Stimulated activated CD8-positive, alpha-beta memory T cell treated with anti-CD3 and anti-CD28 coated beads, Interleukin-15, amount 100 ng/mL, for 24 hours (primary cell): ENCODE measurements at places on chromosomes 4 and X.

DNA sequence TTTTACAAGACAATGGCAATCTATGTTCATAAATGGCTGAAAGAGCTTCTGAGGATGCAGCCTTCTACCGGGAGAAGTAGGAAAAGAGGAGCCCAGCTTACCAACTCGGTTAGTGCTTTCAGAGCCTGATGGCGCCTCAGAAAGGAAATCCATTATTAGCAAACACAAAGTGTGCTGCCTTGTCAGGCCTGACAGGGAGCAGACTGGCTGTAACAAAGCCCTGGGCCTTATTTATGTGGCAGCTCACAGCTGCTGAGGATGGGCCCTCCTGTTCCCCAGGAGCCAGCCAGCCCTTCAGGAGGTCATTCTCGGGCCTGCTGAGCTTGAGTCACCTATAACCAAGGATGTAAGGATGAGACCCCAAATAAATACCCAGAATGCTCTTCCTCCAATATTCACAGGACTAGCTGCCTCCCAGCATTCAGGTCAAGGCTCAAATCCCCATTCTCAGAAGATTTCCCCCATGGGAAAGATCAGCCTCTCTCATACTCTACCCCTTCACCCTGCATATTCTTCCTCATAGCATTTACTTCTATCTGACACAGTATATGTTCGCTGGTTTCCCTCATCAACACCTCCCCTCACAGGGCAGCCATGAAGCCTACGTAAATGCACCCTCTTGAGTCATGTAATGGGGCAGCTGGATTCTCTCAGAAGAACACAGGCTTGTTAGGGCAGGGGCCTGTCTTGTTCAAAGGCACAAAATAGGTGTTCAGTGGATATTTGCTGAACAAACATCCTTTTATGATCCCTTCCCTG is 227.0 kb upstream of the RASGEF1B start:
- no peak for DNase-seq

DNA sequence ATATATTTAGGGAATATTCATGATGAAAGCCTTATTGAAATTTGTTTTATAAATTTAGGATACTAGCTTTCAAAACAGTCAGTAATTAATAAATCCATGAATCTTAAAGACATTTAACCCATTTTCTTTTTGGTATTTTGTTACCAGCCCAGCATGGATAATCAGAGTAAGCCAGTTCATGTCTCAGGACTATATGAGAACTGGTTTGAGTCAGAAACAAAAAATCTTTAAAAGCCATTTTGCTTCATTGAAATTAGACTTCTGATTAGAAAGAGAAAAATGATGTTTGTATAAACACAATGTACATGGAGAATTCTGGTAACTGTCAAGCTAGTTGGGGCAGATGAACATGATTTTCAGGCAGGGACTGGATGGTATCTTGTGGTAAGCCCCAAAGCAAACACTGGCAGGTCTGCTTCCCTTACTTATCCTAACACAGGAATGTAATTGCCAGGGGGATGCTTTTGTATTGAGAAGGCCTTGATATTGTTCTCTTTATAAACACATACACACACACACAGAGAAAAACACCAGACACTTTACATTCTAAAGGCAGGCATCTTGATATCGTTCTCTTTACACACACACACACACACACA is 9.4 kb downstream of the ARHGAP10 start:
- no peak for DNase-seq

GRCh38 chr4:168811786-168812651 is 198.0 kb downstream of the CBR4 start:
- DNase-seq: no peak

GRCh38 chr4:99088023-99088449 is 552 bp downstream of the ADH5 start:
- DNase-seq: no peak

GRCh38 chrX:18983666-18984380 is at the start of gene PHKA2:
Gene PHKA2, minus strand, starts transcription at chrX:18984114. Its CDS starts 182 bp downstream, at chrX:18983932.
- no peak for DNase-seq
